ENCODE measurements at places on chromosomes 12 and 14. TPM values are rescaled to one million over a fixed set of nuclear protein-coding genes. Genes with fewer than 3 reads are reported as not detected.
A peak's percentile ranks its signal among the peaks of the same experiment; 100 is the strongest.

GRCh38 chr14:46053221-46053620 lies 598.4 kb downstream of the RPL10L start:
- no peaks in the 10 kb centered on the region for H3K4me1 ChIP-seq
- H3K4me3 ChIP-seq = no peak overlapping the region
- no peak overlapping the region for H3K27ac ChIP-seq

The TAS2R9 gene
- not detected for total RNA-seq

GRCh38 chr12:107684990-107685359 lies 624 bp upstream of the PWP1 start:
- peaks cover 16% of the 10 kb centered on the region for H3K36me3 ChIP-seq
- H3K27ac ChIP-seq = peak overlapping the region; percentile 92
- peaks cover 6% of the 10 kb centered on the region for H3K4me1 ChIP-seq
- H3K4me3 ChIP-seq = peak overlapping the region; percentile 99
- DNase-seq = no peak
- H3K27me3 ChIP-seq = no peaks in the 10 kb centered on the region

GRCh38 chr14:53325176-53325806 lies 172.2 kb upstream of the DDHD1 start:
- no peak for DNase-seq
- no peaks in the 10 kb centered on the region for H3K27me3 ChIP-seq
- no peaks in the 10 kb centered on the region for H3K4me1 ChIP-seq

- no peak overlapping the region for H3K27ac ChIP-seq
- H3K27me3 ChIP-seq = no peaks in the 10 kb centered on the region
- H3K4me3 ChIP-seq = no peak overlapping the region
- no peak for DNase-seq
Measured at GRCh38 chr12:104578453-104578852, 121.7 kb downstream of the CHST11 start.
